NCI-H1417 (cell line): ENCODE measurements at places on chromosomes 5 and 9.

DNA sequence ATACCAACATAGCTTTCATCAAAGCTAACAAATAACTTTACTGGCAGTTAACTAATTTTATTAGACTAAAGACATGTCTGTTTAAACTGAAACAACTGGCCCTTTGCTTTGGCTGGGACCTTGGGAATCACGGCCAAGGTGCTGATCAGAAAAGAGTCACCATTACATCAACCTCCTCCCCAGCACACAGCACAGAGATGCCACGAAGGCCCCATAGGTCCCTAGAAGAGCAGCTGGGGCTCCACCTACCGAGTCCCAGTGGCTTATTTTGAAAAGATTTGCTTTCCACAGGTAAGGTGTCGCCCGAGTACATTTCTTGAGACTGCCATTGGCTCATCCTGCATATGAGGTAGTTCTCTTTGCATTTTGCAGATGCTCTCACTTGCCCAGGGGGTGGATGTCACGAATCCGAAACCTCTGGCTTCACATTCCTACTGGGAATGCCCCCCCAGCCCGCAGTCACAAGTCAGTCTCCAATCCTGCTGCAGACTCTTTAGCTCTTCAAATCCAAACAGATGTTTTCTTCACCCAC is 18.8 kb upstream of the HSD17B3 start:
- no peak for DNase-seq

- no peak for DNase-seq
These were observed 84.0 kb upstream of the AGXT2 start for GRCh38 chr5:35131723-35132122.

DNA sequence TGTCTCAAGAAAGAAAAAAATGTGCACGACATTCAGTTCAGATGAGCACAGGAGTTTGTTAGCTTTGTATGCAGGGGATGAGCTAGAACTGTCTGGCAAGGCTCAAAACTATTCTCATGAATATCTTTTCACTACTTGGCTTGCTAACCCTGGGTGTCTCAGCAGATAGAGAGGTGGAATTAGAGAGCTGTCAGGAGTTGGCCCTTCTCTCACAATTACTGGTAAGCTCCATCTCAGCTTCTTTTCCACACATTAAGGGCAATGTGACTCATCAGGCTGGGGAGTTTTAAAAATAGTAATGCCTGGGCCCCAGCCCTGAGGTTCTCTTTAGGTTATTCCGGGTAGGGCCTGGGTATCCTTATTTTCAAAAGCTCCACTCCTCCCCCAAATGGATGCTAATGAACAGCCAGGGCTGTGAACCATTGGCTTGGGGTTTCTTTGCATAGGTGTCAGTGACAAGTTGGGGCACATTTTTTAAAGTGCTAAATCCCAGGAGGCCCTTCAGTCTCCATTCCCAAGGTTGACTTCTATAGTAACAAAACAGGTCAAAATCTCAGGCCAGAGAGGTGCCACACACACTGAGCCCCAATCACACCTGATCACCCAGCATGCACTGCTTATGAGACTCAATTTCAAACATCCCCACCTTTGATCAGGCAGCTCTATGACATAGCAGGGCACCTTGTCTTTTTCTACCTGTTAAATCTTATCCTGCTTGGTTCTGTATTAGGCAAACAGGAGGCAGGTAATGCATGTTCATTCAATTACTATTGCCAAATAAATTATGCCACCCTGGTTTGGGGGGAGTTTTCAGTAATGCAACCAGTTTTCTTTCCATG is 239.7 kb upstream of the DAP start:
- no peak for DNase-seq

GRCh38 chr5:148011398-148012137 is 52.2 kb upstream of the SPINK5 start:
- no peak for DNase-seq

- DNase-seq: no peak
These were observed 624.1 kb downstream of the ANXA1 start for GRCh38 chr9:73775757-73776156.

GRCh38 chr9:136616948-136617695 is 45.6 kb upstream of the EGFL7 start:
- DNase-seq: no peak

- DNase-seq: peak; percentile 84
These were observed 202.3 kb upstream of the OR13F1 start for GRCh38 chr9:104301755-104302154.

GRCh38 chr9:109771796-109772531 is 8.0 kb upstream of the PALM2AKAP2 start:
- no peak for DNase-seq

DNA sequence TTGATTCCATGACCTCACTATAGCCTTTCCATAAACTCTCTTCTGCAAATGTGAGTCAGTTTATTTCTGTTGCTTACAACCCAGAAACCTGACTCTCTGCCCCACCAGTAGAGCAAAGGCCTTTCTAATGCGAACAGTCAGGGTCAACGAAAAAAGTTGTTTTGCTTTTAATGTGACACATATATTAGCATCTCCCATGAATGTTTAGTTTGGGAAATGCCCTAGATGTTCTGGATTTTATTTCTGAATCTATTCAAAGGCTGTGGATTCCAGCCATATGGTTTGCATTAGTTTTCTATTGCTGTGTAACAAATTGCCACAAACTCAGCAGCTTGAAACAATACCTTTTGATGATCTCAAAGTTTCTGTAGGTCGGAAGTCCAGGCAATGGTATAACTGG is 193.5 kb downstream of the GNA14 start:
- DNase-seq: no peak

DNA sequence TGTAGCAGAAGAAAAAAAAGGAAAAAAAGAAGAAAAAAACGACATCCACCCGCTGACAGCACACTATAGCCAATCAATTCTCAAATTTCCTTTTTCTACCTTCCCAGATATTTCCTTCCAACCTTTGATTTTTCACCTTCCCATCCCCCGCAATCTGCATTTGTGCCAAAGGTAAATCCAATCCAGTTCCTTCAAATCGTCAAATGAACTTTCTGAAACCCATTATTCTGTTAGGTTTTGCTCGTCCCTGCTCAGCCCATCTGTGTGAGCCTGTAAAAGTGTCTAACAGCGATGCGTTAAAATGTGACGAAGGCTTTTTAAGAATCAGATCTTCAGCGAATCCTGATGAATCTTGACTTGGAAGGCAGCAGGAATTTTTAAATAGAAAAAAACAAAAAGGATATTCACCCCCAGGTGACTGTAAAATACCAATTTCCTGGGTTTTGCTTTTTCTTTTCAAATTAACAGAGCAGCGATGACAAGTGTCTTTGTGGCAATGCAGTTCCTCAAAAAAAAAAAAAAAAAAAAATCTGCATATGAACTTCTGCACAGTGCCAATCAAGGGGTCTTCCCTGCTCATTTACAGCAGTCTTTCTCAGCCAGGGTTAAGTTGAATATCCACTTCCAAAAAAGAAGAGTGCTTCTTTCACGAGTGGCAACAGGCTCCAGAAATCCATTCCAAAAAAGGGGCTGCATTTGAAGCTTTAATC is 367 bp upstream of the SHC3 start:
- DNase-seq: peak; percentile 38

DNA sequence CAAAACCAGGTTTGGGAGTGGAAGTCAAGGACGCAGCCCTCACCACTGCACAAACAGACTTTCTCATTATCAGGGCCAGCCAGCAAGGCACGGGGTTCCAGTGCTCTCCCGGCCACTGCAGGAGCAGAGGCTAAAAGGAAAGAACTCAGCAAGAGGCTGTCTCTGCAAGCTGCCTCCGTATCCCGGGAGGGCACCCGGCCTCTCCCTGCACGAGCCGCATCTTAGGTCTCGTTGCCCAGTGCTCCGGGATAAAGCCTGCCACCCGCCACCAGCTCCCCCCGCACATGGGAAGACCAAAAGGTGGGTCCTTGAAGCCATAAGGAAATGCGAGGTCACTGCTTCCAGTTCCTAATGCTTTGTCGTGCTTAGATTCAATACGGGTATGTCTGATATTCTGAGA is 117.2 kb upstream of the SARDH start:
- no peak for DNase-seq

DNA sequence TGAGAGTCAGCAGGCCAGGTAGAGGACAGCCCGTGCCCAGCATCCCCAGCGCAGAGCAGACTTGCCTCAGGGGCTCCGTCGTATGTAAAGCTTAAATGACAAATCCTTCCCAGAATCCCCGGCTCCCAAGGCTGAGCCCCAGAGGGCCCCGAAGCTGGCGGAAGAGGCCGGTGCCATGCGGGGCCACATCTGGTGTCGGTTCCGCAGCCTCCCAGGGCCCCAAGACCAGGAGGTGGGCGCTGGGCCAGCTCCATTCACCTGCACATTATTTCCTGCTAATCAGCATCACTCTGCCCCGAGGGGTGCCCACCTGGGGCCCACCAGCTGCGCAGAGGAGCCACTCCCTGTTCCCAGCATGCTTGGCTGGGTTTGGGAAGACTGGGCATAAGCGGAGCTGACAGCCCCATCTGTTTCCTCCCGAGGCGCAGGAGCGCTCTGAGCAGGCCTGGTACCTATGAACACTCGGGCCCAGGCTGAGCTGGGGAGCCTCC is 124.0 kb upstream of the PPP1R26 start:
- DNase-seq: peak; percentile 26

GRCh38 chr5:68484307-68485068 is 268.9 kb downstream of the PIK3R1 start:
- no peak for DNase-seq
